HuH-7 (cell line): ENCODE measurements at places on chromosomes 5 and 9.
A peak's percentile ranks its signal among the peaks of the same experiment; 100 is the strongest.

GRCh38 chr9:115117999-115118878 lies at the start of gene TNC:
TNC (minus strand) TSS chr9:115118157; CDS start chr9:115091018, 27,139 bp downstream.
- DNase-seq = no peak

- DNase-seq = no peak
Measured at GRCh38 chr5:14675865-14676300, 11.4 kb downstream of the OTULIN start.

DNA sequence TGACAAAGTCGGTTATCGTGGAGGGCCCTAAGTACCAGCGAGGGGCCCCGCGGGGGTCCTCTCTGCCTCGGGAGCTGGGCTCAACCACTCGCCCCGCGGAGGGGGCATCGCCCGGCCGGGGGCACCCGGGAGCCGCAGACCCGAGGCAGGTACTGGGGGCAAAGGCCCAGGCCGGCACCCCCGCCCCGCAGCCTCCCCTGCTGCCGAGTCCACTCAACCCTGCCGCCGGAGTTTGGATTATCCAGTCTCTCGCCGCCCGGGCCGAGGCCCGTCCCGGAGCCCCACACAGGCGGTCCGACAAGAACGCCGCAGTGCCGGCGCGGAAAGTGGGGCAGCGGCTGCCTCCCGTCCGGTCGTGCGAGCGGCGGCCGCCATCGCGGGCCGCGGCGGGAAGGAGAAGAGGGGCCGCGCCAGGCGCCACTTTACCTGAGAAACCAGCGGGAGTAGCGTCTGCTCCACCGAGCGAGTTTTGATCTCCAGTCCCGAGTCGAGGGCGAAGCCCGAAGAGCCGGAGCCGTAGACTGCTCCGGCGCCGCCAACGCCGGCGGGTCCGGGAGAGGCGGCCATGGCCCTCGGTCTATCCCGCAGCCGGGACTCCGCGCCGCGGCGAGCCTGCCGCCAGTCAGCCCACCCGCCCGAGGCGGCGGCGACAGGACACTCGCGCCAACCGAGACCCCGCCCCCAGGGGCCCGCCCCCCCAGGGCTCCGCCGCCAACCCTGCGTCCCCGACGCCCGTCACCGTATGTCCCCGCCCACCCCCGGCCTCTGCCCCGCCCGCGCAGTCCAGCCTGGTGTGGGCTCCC lies at the start of gene CTNNAL1:
Gene CTNNAL1 (minus strand): TSS at position 624 of the 803 bp plus-strand sequence. CDS start 57 bp downstream, at position 567.
- peak; percentile 90 for DNase-seq

- no peak for DNase-seq
Measured at GRCh38 chr5:143826951-143827444, 15.0 kb downstream of the HMHB1 start.

DNA sequence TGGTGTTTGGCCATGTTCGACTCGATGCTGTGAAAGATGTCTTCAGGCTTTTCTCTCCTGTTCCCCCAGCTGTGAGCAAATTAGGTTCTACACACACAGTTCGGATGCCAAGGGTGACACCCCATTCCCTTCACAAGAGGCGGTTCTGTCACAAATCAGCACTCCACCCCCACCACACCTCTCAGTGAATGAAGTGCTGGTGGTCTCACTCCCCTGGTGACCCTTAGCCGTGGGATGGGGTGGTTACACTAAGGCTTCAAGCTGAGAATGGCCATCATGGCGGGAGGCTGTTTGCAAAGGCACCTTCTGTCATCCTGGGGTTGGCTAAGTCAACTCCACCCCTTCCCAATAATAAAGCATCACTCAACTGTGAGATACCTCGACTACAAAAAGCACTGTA lies 26.4 kb downstream of the AMBP start:
- no peak for DNase-seq

- DNase-seq = no peak
Measured at GRCh38 chr9:107090218-107090617, 192.9 kb upstream of the RAD23B start.

DNA sequence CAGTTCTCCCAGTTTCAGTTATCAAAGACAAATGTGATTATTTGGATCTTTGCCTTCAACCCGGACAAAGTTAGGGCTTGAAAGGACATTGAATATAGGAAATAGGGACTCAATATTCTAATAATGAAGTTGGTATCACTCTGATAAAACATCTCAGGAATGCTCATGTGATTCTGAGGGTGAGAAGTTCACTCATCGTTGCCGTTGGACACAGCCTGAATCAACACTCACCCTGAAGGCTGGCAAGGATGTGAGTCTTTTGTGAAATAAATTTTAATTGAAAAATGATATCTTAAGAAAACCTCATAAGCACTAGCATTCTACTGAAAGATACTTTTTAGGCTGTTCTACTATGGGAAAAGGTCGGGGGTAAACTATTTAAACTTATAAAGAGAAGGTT lies 44.8 kb upstream of the C9orf72 start:
- DNase-seq = no peak

DNA sequence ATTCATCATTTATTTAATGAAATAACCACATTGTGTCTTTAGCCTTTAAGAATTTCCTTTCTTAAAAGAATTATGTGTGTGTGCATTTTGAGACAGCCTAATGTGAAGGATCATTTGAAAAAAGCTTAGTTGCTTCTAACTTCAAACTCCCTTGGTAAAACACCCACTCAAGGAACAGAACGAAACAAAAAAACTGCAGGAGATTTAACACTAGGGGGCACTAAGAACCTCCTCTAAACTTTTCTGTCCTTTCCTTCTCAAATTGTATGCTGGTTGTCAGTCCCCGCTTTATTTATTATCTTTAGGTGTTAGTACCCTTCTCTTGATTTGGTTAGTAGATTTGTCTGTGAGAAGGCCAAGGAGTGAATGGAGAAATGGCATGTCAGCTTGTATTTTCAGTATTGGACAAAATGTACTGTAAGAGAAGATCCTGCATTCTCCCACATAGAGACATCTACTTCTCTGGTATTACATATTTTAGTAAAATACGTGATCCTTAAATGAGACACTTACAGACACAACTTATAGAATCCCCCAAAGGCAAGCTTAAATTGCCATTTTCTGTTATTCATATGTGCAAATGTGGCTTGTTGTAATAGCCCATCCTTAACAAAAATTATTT lies 229.7 kb downstream of the MRPS30 start:
- peak; percentile 1 for DNase-seq

DNA sequence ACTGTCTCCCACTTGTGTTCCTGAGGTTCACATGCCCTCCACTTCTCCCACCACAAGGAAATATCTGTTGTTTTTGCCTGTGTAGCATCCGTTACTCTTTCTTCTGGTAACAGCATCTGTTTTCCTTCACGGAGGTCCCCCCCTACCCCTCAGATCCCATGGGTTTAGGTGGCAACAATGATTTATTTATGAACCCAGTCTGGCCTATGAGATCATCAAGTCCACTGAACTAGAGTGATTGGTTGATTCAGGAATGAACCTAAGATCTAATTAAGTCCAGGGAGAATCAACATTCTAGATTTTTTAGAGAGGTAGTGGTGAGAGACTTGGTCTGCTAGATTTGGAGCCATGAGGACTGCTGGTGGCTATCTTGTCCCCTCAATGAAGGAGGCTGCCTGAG lies 166.8 kb downstream of the NR3C1 start:
- DNase-seq = no peak

GRCh38 chr5:153429761-153430380 lies 60.6 kb upstream of the GRIA1 start:
- no peak for DNase-seq

DNA sequence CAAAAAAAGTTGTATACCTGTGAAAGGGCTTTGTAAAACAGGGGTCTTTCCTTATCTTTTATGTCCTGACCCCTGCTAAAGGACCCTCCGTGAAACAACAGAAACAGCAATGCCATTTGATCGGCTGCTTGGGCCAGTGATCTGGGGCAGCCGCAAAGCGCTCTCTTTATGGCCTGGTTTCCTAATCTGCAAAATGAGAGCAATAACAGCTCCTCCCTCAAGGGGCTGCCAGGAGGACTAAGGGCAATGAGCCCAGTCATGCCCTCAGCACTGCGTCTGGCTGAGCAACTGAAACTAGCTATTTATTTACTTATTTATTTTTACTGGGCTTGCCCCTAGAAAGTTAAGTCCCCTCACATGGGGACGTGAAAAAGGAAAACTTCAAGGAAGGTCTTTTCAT lies 18.3 kb downstream of the CMBL start:
- no peak for DNase-seq

- no peak for DNase-seq
Measured at GRCh38 chr5:17267106-17267505, 49.7 kb downstream of the BASP1 start.

- peak; percentile 40 for DNase-seq
Measured at GRCh38 chr9:68560071-68560844, 19.6 kb upstream of the TMEM252 start.

DNA sequence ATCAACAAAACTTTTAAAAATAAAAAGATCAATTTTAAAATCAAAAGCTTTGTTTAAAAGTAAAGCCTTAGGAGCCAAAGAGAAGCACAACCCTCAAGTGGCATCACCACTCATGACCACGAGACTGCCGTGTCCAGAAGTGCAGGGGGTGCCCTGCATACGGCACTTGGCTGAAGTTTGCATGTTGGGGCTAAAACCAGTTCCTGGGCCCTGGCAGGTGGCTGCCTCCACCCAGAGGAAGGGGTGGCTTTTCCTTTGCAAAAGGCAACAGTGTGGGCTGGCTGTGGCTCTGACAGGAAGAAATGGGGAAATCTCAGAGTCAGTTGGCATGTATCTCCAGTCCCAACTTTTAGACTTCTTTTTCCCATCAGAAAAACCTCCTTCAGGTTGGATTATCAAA lies 15.3 kb downstream of the TRMO start:
- no peak for DNase-seq

GRCh38 chr5:57843059-57843367 lies 360.4 kb upstream of the ACTBL2 start:
- DNase-seq = no peak

DNA sequence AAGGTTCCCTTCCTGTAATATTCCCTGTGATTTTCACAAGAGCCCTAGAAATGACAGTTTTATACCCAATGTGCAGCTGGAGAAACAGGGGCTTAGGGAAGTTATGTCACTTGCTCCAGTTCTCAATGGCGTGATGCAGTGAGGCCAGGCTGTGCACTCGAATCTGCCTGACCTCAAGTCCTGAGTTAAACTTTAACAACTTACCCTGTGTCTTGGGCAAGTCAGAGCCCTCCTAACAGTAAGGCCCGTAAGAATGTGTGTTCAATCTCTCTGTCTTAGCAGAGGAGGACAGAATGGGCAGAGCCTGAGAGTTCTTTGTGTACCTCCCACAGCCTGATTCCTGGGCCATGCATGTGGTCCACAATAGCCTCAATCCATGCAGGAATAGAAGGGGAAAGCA lies 181.1 kb downstream of the TRIM32 start:
- DNase-seq = no peak

- DNase-seq = no peak
Measured at GRCh38 chr9:14723301-14723700, 768 bp upstream of the CER1 start.

GRCh38 chr5:14442536-14442935 lies 139.1 kb upstream of the OTULINL start:
- DNase-seq = no peak

- DNase-seq = no peak
Measured at GRCh38 chr5:31268256-31268655, 74.8 kb downstream of the CDH6 start.

- DNase-seq = no peak
Measured at GRCh38 chr9:113634596-113635515, 171.3 kb downstream of the RGS3 start.

- peak; percentile 49 for DNase-seq
Measured at GRCh38 chr5:173973616-173973969, 15.4 kb upstream of the C5orf47 start.

- DNase-seq = no peak
Measured at GRCh38 chr5:142192286-142193113, 83.9 kb downstream of the NDFIP1 start.

GRCh38 chr5:32778403-32778802 lies 67.3 kb downstream of the NPR3 start:
- no peak for DNase-seq

DNA sequence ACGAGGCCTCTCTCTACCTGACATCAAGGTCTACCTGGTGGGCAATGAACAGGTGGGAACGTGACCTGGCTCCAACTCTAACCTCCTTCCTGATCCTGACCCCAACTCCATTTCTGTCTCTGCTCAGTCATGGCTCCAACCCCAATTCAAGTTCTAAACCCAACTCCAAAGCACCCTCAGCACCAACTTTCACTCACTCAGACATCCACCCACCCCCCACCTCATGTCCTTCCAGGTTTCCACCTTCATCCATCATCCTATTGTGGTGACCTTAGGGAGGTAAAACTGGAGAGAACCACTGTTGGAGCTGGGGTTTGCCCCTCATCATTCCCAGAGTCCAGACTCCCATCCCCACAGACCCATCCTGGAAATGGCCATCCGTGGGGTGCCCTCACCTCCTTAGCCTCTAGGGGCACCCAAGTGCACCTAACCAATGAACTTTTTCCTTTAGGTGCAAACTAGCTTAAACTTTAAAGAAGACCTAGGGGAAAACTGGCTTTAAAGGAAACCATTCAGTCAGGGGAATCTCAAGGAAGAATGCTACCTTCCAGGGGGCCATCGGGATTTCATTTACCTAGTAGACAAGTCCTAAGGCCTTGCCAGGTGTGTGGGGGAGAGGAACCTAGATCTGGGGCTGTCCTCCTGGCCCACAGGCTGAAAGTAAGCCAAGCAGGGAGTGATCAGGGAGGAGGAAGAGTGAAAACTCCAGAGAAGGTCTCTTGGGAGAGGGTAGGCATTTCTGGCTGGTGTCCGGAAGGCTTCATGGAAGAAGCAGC lies 11.3 kb downstream of the RGS14 start:
- DNase-seq = peak; percentile 80

- DNase-seq = no peak
Measured at GRCh38 chr5:135065306-135066265, 31.6 kb upstream of the PITX1 start.

- no peak for DNase-seq
Measured at GRCh38 chr5:15823398-15823797, 323.4 kb downstream of the FBXL7 start.

- DNase-seq = peak; percentile 3
Measured at GRCh38 chr9:131525643-131526565, 5.2 kb downstream of the UCK1 start.

DNA sequence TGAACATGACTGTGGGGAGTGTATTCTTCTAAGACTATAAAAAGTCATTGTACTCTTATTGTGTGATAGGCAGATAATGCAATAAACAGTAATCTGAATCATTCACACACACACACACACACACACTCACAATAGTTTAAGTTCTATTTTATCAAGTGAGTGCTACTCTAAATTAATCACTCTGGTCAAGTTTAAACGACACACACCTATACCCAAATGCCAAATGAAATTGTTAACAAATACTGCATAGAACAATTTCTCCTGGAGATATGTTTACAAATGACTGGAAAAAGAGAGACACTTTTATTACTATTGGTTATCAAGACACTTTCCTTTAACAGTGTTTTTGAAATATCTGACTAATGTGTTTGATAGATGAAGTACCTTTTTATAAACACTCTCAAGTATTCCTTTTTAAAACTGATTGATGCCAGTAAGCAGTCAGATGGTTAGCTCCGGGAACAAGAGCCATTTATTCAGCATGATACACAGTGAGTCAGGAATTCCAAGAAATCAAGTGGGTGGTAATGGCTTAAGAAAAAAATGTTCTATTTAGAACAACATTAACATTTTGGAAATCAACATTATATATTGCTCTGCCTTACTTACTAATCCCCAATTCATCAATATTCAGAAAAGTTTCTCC lies 521.6 kb upstream of the ST8SIA4 start:
- DNase-seq = no peak

- DNase-seq = no peak
Measured at GRCh38 chr9:116767219-116767618, 80.1 kb downstream of the TRIM32 start.

GRCh38 chr5:108101821-108102220 lies 280.1 kb downstream of the FBXL17 start:
- DNase-seq = no peak

GRCh38 chr5:90424245-90424644 lies 14.7 kb upstream of the CETN3 start:
- no peak for DNase-seq

GRCh38 chr5:150523472-150524350 lies 15.8 kb downstream of the NDST1 start:
- peak; percentile 70 for DNase-seq
